Activated CD8-positive, alpha-beta T cell treated with anti-CD3 and anti-CD28 coated beads, Interleukin-2, amount 10 ng/mL, durations not matched to agents 7 days and 5 days (primary cell): ENCODE measurements at places on chromosomes 7 and 10.
A peak's percentile ranks its signal among the peaks of the same experiment; 100 is the strongest.

- no peak for DNase-seq
These were observed 541.4 kb downstream of the SUGCT start for GRCh38 chr7:40676221-40676620.

- no peak for DNase-seq
These were observed 7.7 kb upstream of the HYCC1 start for GRCh38 chr7:23021596-23021995.

GRCh38 chr10:70584366-70584765, 18.2 kb downstream of the PRF1 start:
- no peak for DNase-seq

- no peak for DNase-seq
These were observed 103.8 kb downstream of the POLL start for GRCh38 chr10:101484175-101484745.

DNA sequence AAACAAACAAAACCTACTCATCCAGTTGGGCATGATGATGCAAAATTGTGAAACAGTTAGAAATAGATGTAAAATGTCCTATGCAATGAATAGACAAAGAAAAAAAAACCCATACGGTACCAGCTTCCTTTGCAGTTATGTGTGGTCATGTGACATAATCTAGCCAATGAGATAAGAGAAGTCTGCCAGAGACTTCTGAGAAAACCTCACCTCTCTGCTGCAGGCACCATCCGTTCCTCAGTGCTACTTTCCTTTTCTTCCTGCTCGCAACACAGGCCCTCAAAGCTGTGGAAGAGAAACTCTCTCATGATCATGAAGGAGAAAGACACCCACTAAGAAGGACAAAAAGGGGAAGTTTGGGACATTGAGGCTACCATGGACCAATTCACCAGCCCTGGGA, 76.8 kb upstream of the CARD11 start:
- peak; percentile 69 for DNase-seq

DNA sequence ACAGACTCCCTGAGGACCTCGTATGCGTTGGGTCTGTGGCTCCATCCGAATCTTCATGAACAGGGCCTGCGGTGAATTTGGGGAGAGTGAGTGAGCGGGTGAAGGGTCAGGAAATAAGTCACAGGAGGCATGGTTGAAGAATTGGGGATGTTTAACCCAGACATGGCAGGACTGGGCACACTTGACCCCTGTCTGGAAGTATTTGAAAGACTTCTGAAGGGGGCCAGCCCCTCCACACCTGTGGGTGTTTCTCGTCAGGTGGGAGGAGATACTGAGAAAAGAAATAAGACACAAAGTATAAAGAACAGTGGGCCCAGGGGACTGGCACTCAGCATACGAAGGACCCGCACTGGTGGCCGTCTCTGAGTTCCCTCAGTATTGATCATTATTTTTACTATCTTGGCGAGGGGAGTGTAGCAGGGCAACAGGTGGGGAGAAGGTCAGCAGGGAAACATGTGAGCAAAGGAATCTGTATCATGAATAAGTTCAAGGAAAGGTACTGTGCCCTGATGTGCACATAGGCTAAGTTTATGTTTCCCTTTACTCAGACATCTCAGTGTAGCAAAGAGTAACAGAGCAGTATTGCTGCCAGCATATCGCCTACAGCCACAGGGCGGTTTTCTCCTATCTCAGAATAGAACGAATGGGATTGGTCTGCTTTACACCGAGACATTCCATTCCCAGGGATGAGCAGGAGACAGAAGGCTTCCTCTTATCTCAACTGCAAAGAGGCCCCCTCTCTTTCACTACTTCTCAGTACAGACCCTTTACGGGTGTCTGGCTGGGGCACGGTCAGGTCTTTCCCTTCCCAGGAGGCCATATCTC, 38.2 kb upstream of the PFKFB3 start:
- no peak for DNase-seq

DNA sequence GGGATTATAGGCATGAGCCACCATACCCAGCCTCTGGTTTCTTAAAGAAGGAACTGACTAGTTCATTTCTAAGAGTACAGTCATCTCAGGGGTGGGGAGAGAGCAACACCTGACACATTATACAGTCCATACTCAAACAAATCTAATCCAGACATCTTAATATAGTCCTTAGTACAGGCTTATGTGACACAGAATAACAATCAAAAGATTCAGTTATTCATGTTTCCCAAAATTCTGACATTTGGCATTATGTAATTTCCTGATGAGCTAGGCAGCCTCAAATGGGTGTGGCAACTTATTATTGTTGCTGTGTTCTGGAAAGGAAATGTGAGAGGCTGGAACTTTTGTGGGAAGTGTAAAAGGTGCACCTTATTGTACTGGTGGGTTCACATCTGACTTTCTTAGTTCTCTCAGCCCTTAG, 116.3 kb downstream of the WDFY4 start:
- DNase-seq: no peak

DNA sequence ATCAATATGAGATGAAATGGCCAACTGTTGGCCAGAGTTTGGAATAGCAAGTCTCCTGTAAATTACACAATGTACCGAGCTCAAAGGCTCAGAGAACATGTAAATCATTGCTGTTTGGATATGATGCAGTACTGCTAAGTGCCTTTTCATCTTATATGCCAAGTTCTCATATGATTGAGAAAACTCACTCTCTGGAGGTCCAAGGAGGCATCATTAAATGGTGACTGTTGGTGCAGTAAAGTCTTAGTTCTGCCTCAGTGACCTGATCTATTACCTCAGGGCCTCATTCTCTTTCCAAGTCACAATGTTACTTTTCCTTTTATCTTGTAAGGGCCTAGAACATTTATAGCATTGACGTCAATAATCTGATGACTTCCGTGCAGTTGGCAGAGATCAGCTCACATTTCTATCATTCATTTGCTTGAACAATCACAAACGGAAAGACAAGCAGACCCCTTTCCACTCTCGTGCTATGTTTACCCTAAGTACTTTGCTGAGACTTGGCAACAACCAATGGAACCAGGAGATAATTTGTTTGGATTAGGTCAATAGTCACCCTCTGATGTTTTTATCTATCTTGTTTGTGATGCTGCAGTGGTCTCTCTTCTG, 32.6 kb upstream of the PDK4 start:
- no peak for DNase-seq

GRCh38 chr7:34916267-34916666, 121.0 kb downstream of the DPY19L1 start:
- no peak for DNase-seq

DNA sequence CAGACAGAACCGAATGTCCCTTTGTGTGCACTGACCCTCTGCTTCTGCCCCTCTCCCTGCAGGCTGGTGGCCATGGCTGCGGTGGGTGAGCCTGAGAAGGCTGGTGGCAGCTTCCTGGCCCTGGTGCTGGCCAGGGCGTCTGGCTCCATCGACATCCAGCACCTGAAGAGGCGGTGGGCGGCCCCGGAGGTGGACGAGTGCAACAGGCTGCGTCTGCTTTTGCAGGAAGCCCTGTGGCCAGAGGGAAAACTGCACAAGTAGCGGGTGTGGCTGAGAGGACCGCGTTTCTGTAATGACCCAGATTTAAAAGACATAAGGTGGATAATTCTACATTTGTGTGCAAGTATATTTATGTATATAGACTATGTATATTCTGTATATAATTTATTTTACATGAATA, 89.2 kb downstream of the DYNC2I1 start:
- DNase-seq: no peak

DNA sequence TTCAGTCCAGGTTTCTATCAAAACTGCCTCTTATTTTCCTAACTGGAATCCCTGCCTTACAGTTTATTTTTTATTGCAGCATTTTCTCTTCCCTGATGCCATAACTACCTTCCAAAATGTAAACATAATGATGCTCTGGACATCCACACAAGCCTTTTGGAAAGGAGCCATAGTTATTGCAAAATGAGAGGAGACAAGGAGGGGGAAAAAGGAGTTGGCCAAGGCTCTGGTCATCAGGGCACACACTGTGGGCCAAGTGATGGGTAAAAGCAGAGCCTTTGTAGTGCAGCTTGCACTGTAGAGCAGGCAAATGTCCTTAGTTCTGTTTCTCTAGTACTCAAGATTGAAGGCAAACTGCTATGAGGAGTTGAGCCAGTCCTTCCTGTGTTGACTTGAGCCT, 289.3 kb upstream of the MTPN start:
- no peak for DNase-seq

GRCh38 chr7:55100544-55101327, 81.9 kb downstream of the EGFR start:
- no peak for DNase-seq

- no peak for DNase-seq
These were observed 1.0 kb downstream of the UBTD1 start for GRCh38 chr10:97499561-97500296.

DNA sequence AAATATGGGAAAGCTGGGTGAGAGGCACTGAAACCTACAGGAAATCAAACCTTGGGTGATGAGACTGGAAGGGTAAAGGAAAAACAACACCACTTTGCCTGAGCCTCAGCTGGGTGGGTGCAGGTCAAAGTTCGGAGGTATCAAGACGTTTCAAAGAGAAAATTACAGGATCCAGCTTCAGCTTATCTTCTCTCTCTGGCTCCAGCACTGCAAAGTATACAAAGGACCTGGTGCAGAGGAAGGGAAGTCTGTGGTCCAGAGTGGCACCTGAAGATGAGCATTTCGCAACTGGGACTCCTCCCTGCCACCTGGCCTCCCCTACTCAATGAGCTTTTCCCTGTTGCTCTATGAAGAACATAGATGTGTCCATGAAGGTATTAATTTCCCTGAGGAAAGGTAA, 6.4 kb upstream of the FXYD4 start:
- no peak for DNase-seq

DNA sequence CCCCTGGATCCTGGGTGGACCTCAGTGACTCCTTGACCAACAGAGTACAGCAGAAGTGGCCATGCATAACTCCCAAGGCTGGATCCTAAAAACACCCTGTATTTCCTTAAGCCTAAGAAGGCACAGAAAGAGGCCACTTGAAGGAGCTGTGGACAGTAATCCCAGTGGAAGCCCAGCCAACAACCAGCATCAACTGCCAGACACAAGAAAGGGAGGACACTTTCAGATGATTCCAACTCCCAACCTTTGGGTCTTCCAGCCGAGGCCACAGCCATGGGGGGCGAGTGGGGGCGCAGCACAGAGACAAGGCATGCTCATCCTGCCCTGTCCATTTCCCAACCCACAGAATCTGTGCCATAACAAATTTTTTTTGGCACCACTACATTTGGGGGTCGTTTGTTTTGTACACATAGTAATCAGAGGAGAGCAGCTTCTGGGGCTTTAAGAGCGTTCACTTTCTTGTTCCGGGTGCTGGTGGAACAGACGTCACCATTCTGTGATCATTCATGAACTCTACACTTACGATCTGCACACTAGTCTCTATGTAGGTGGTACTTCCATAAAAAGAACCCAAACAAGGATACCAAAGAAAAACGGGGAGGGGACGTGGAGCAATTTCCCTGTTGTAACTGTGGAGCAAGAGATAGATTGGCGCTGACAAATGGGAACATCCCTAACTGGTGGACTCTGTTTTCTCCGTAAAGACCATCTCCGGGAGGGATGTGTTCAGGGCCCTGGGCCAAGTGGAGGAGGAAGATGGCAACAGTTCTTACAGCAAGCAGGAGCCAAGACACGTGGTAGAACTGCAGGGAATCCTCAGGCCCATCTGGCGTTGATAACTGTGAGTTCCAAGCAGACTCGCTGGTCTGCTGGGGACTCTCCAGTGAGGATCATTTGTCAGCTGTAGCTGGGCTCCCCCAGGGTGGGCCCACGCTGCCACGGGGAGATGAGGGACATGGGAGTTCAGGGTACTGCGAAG, 6.0 kb upstream of the SLC29A3 start:
- no peak for DNase-seq

DNA sequence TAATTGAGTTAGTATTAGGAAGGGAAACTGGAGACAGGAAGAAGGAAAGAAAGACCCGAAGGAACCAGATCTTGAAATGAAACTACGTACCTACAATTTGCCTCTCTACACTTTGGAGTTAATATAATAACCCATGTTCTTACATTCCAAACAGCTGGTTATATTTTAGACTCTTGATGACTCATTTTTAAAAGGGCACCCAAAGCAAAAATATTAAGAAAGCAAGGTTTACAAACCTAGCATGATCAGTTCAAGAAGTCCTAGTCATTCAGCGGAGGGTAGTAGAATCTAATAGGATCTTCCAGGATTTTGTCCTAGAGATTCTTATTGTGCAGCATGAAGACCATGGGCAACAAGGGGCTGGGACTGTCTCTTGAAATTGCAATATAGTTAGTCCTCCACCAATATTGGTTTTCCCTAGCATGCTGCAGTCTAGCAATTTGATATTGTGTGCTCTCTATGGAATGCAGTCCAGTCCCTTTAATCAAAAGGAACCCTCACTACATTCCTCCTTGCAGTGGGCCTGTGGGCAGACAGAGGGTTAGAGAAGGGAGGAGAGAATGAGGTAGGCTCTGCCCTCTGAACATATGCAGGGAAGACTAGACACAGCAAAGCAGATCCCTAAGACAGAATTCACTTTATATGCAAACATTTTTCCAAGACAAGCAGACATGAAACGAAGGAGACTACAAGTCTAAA, 230.3 kb downstream of the INHBA start:
- no peak for DNase-seq

DNA sequence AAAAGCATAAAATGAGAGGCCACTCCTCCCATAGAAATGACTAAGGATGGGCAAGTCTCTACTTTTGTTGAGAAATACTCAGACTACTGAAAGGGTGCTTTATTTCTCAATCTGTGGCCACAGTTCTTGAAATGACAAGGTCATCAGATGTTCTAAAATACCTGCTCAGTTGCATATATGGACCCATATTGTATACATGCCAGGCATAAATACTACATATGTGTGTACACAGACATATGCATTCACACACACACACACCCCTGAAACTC, 691.5 kb upstream of the SORCS1 start:
- DNase-seq: no peak

GRCh38 chr10:133257489-133258065, 19.1 kb downstream of the ADAM8 start:
- peak; percentile 53 for DNase-seq

- peak; percentile 83 for DNase-seq
These were observed 43.1 kb upstream of the GATAD1 start for GRCh38 chr7:92404170-92404614.

GRCh38 chr7:31893365-31893764, 176.8 kb downstream of the PDE1C start:
- DNase-seq: no peak

GRCh38 chr7:45980973-45981372, 59.9 kb upstream of the IGFBP3 start:
- no peak for DNase-seq

- no peak for DNase-seq
These were observed 222.9 kb upstream of the KMT2E start for GRCh38 chr7:104791080-104791479.

DNA sequence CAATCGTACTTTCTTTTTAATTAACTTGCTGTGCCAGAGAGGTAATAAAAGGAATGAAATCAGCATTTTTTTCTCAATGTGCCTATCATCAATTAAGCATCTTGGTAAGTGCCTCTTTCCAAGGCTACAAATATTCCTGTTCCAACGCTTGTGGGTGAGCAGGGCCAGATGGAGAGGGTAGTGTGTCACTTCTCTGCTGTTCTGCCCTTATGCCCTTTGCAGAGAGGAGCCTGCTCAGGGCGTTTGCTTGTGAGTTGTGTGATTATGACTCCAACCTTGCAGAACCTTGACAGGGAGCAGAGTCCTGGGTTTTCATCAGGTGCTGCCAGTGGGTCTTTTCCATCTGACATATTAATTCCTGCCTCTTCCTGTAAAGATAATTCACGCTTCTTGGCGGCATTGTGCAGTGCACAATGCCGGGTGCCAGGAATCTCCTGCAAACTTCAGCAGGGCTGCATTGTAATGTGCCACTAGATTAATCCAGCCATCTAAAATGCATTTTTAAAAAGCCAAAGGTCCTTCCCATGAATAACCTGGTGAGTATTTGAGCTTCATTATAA, 234.4 kb downstream of the ARHGAP12 start:
- no peak for DNase-seq

- DNase-seq: no peak
These were observed 2.1 kb upstream of the RALA start for GRCh38 chr7:39621261-39621660.
